ENCODE measurements at places on chromosomes 6 and 20.

GRCh38 chr20:51001430-51002265, 21.3 kb downstream of the KCNG1 start:
- DNase-seq, result no peak

GRCh38 chr6:15344831-15345230, 99.0 kb downstream of the JARID2 start:
- no peak for DNase-seq

- DNase-seq, result no peak
Measured at GRCh38 chr20:19683188-19683587, 74.9 kb upstream of the RIN2 start.

- DNase-seq, result no peak
Measured at GRCh38 chr6:2166717-2167116, 78.7 kb downstream of the GMDS start.

GRCh38 chr6:145893586-145893985, 70.6 kb downstream of the SHPRH start:
- no peak for DNase-seq

DNA sequence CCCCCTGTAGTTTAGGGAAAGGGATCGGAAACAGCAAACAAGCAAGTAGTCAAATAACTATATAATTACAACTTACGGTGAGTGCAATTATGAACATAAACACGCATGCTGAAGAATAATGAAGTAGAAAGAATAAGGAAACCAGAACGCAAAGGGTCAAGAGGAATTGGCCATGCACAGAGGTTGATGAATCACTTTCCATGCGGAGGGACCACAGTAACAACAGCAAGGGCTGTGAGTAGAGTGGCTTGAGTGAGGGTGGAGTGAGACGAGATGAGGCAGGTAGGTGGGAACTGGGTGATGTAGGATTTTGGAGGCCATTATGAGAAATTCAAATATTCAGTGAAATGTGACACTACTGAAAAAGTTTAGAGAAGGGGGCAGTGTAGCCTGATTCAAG, 112.2 kb upstream of the LAMP5 start:
- DNase-seq, result no peak

- no peak for DNase-seq
Measured at GRCh38 chr6:150883521-150883920, 18.0 kb downstream of the MTHFD1L start.

- no peak for DNase-seq
Measured at GRCh38 chr6:41673704-41674000, 35.4 kb downstream of the MDFI start.

- DNase-seq, result peak; percentile 98
Measured at GRCh38 chr20:49219091-49219923, at the start of gene DDX27. Gene DDX27, plus strand, starts transcription at chr20:49219416. Its CDS starts 33 bp downstream, at chr20:49219449.

GRCh38 chr6:111406200-111406721, 76.8 kb downstream of the REV3L start:
- DNase-seq, result no peak

GRCh38 chr20:48766961-48767960, 60.5 kb downstream of the PREX1 start:
- DNase-seq, result no peak

DNA sequence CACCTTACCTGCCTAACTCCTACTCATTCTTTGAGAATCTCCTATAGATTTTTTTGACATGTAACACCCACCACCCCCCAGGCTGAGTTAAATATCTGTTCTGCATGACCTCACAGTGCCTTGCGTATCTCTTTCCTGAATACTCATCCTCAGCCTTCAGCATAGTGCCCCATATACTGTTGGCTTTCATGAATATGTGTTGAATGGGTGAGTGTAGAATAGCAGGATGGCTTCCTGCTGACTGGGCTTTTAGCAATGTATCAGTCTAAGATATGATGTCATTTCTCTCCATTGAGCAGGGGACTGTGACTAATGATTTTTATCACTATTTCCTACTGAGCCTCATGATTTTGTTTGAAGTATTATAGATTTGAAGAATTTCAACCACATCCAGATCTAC, 361.6 kb upstream of the MARCKS start:
- DNase-seq, result no peak

DNA sequence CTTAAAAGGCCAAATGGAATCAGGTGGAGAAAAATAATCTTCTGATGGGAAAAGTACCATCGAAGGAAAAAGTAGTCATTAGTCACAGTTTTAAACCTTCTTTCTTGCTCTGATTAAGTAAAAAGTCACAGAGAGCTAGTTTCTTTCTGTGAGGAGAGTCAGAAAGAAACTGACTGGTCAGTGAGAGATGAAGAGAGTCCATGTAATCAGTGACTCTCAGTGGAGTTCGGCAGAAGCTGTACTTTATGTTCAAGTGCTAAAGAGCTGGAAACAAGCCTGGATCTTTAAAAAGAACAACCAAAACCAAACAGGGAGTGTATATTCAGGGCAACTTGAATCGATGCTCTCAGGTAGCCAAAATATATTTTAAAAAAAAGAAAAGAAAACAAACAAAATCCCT, 44.5 kb downstream of the MDGA1 start:
- no peak for DNase-seq

DNA sequence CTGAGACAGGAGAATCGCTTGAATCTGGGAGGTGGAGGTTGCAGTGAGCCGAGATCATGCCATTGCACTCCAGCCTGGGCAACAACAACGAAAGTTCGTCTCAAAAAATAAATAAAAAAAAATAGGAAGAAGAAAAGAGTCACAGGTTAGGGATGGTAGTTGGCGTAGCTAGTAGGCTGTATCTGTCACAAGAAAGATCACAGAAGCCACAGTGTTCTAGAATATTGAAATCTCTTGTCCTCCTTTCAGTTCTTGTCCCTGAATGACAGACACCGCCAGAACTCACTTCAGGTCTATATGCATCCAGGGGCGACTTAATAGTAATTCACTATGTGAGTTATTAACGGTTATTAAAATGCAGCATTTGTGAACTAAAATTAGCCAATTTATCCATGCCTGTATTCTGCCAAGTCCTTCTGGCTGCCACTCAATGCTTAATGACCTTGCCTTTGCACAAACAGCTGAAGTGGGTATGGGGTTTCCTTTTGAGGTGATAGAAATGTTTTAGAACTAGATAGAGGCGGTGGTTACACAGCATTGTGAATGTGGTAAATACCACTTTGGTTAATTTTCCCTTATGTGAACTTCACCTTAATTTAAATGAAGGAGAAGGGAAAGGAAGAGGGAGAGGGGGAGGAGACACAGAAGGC, 41.3 kb upstream of the ZMYND8 start:
- peak; percentile 90 for DNase-seq

DNA sequence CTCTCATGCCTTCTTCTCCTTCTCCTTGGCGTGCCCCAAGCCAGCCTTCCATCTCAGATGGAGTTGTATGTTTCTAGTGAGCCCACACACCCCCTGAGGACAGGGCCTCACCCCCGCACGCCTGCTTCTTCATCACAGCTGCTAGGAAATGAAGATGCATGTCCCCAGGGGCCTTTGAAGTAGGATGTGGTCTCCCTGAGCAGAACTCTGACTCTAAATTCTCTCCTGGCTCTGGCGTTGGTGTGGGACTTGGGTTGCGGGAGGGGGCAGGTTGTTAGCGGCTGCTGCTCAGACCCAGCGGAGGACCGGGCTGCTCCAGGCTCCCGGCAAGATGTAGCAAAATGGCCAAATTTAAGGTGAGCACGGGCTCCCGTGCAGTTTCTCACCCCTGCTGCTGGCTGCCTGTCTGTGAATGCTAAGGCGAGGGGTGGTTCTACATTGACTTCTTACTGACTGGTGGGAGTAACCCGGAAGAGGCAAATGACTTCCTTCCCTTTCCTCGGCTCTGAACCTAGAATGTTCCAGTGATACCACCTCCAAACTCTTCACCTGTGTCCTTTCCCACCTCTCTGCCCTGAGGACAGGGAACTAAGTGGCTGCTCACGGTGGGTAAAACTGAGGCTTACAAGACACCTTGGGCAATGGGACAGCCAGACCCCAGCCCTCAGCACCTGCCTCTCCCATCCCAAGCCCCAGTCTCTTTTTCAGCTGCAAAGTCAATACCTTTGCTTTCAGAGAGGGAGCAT, 8.8 kb downstream of the SYNJ2 start:
- DNase-seq, result no peak

DNA sequence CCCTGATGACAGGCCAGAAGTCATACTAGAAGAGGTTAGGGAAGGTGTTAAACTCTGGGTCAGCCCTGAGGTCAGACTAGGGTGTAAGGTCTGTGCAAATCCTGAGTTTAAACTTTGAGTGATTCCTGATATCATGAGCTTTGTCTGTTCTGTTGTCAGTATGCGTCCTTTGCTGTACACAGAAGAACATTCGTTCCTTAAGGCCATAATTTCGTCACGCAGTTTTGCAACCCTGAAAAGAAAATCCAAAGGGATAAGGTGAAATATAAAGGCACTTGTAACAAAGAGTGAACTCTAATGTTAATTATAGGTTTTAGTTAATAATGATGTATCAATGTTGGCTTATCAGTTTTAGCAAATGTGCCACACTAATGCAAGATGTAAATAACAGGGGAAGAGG, 2.3 kb downstream of the DST start:
- no peak for DNase-seq

DNA sequence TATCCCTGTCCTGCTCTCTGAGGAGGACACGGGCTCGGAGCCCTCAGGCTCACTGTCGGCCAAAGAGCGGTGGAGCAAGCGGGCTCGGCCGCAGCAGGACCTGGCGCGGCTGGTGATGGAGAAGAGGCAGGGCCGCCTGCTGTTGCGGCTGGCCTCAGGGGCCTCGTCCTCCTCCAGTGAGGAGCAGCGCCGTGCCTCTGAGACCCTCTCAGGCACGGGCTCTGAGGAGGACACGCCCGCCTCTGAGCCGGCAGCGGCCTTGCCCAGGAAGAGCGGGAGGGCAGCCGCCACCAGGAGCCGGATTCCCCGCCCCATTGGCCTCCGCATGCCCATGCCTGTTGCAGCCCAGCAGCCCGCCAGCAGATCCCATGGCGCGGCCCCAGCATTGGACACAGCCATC, 14.2 kb upstream of the SLC22A7 start:
- no peak for DNase-seq

DNA sequence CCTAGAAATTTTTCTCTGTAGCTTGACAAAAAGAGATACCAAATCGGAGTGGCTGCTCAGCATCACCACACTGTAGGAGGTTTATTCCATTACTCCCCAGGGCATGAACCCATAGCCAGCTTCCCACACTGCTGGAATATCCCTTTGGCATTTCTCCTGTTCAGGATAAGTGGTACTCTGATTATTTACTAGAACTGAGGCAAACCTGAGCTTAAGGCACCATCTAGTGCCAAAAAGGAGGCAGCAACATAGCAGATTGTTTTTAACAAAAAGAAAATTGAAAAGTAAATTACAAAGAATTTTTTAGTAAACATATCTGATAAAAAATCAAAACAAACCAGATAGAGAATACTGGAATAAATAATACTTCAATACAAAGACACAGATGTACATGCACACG, 181.7 kb downstream of the WDR27 start:
- DNase-seq, result no peak

DNA sequence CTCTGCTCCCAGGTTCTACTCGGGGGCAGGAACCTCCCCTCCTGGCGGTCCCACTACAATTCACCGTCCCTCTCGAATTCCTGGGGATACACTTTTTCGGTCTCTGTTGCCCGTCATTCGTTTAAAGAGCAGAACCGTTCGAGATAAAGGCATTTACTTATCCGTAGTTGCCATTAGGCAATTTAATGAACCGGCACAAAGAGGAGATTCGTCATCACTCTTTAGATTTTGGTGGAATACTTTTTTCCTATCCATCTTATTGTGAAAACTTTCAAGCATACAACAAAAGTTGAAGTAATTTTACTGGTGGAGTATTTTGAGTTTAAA, 1.2 kb upstream of the CD24 start:
- DNase-seq, result no peak

- no peak for DNase-seq
Measured at GRCh38 chr6:154731296-154732218, 1.7 kb upstream of the SCAF8 start.

All from NCI-H1105 (cell line).